ENCODE measurements at places on chromosomes 13 and 19.
A peak's percentile ranks its signal among the peaks of the same experiment; 100 is the strongest.

GRCh38 chr13:99844421-99844820 lies 127.1 kb downstream of the ZIC5 start:
- no peak for DNase-seq

GRCh38 chr13:93039131-93039530 lies 187.5 kb upstream of the GPC6 start:
- DNase-seq, result no peak

DNA sequence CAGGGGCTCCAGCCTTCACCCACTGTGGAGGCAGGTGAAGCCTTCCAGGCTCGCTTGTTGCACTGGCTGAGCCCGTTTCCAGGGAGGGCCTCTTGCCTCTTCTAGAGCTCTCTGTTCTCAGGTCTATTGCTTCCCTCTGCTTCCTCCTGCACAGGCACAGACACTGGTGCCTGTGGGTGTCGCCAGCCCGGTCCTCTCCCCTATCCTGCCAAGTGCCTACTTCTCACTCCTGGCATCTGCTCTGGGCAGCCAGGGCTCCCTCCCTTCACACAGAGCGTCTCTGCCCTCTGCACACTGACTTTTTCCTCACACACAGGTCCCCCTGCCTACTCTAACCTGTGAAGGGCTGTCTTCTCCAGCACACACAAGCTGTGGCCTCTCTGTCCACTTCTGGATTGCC lies 60.3 kb downstream of the SLC7A9 start:
- no peak for DNase-seq

- DNase-seq, result no peak
Observed at GRCh38 chr13:51644654-51645053, 60.4 kb downstream of the WDFY2 start.

- no peak for DNase-seq
Observed at GRCh38 chr13:32802159-32802558, 214.1 kb upstream of the KL start.

- DNase-seq, result no peak
Observed at GRCh38 chr19:2176337-2176994, 12.7 kb downstream of the DOT1L start.

DNA sequence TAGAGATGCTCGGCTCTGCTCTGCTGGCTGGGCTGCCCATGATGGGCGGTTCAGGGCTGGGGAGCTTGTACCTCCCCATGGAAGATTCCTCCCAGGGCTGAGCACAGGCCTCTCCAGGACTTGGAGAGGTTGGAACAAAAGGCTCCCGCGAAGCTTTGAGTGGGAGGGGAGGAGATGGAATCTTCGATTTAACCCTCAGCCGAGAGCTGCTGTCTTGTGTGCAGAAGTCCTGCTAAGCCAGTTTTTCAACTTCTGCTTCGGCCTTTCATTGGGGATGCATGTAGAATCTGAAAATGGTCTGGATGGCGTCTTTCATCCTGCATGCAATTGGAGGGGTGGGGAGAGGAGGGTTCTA lies 163.3 kb downstream of the KDM4B start:
- no peak for DNase-seq

DNA sequence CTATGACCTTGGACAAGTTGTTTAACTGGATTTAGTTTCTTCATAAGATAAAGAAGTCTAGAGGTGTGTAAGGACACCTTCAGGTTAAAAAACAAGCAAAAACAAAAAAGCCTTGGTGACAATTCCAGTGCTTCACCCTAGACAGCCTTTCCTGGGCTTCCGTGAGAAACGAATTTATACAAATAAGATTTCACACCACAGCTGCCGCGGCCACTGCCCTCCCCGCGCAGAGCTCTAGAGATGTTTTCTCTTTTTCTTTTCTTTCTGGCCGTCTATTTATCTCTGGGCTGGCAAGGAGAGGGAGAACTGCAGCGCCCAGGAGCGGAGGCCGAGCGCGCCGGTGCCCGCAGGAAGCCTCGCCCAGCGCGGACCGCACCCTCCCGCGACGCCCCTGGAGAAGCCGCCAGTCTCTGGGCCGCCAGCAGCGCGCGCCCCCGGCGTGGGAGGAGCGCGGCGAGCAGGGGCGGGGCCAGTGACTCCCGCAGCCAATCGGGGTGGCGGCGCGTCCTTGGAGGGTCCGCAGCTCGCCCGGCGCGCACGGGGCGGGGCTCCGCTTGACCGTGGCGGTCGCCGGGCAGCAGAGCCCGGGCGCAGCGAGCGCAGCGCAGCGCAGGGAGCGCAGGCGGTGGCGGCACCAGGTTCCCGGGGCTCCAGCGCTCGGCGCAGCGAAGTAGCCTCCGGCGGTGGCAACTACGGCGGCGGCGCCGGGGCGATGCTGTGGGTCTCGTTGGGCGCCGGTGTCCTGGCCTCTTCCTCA lies 107.0 kb downstream of the RXFP2 start:
- peak; percentile 85 for DNase-seq

DNA sequence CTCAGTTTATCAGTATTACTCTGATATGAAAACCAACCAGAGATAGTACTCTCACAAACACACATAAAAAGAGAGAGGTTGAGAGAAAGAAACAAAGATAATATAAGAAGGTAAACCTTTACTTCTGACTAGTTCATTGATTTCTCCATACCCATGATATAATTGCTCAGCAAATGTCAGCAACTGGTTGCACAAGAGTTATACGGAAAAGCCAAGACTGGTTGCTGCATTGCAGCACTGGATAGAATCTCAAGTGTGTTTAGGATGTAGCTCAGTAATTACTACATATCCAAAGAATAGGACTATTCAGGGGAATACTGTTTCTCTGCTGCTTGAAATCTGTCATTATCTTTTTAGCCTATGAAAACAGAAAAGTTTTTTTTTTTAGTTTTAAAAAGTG lies 1332.8 kb downstream of the OLFM4 start:
- DNase-seq, result no peak

DNA sequence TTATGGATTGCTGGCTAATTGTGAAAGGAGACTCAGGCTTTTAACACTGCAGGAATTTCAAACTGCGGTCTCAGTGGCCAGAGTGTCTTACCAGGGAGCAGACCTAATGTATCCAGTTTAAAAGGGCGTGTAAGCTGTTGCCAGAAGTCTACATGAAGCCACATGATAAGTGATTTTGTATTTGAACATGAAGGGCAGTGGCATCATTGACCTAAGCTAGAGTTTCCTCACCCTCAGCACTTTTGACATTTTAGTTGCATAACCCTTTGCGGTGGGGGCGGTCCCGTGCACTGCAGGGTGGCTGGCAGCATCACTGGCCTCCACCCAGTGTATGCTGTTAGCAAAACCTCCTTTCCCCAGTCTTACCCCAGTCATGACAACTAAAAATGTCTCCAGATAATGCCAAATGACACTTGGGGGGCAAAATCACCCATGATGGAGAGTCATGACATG lies 23.7 kb upstream of the GPR18 start:
- no peak for DNase-seq

DNA sequence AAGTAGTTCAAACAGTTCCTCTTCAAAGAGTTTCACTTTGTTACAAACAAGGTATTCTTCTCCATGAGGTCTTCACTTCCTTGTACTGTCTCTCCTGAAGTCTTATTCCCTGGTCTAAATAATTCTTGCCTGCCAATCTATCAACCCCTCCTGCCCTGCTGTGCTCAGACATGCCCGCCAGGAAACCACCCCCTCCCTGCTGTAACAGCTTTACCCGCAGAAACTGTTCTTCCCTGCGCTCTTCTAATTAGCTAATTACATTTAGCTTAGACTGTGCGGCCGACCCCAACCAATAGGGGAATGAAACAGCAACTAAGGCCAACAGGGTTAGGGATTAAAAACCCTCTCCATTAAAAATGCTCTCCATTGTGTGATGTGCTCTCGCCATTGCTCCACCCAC lies 46.7 kb downstream of the ZNF846 start:
- DNase-seq, result no peak

DNA sequence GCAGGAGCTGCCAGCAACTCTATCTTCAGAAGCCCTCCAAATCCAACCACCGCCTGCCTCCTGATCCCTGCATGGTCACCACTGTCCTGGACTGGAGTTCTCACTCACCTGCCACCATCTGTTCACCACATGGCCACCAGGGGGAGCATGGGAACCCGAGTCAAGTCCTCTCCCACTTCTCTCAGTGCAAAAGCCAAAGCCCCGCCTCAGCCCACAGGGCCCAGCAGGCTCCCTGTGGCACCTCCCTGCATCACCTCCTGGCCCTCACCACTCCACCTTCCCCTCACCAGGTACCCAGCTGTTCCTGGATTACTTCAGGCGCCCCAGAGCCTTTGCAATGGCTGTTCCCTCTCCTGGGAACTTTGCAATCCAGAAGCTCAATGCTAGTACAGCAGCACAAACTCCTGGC lies 5.3 kb downstream of the DHPS start:
- DNase-seq, result peak; percentile 60

DNA sequence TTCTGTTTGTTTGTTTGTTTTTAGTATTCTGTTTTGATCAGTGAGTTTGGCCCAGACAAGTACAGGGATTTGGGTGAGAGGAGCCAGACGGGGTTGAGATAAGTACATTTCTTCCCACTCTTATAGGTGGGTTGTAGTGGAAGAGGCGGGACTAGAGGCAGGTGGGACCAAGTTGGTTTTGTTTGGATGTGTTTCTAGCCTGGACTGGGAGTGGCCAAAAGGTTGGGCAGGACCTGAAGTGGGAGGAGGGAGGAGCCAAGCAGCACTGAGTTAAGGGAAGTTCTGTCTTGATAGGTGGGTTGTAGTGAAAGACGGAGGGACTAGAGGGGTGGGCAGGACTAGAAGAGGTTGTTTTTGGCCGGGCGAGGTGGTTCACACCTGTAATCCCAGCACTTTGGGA lies 9.0 kb downstream of the DNASE2 start:
- DNase-seq, result no peak

GRCh38 chr19:1837625-1838105 lies 10.6 kb downstream of the REXO1 start:
- DNase-seq, result peak; percentile 11

DNA sequence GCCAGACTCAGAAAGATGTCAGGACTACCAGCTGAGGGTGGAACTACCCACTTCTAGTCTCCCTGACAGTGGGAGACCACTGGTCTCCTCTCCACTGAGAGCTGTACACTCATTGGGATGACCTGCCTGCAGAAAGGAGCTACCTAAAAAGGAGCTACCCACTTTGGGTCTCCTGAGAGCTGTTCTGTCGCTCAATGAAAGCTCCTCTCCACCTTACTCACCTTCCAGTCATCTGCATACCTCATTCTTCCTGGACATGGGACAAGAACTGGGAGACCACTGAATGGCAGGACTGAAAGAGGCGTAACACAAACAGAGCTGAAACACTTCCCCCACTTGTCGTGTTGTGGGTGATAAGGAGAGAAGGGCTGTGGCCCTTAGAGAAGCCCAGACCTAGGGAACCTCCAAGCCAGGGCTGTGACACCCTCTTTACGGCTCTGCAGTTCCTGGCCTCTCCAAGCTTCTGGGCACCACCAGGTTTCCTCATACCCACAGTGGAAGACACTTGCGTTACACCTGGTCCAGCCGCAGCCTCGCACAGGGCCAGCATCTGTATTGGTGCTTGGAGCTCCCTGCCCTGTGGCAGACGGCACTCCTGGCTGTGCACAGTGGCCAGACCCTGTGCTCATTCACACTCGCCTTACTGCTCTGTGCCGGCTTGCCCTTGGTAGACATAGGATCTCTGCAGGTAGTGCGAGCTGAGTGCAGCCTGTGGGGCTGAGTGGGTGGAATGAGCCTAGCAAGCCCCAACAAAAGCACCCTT lies 54.9 kb upstream of the SLITRK6 start:
- DNase-seq, result no peak

GRCh38 chr13:80577285-80577684 lies 236.4 kb upstream of the SPRY2 start:
- no peak for DNase-seq

GRCh38 chr19:8585894-8586750 lies 8.9 kb upstream of the MYO1F start:
- DNase-seq, result no peak

GRCh38 chr19:10430505-10431253 lies 10.3 kb downstream of the PDE4A start:
- DNase-seq, result no peak

- DNase-seq, result no peak
Observed at GRCh38 chr19:46978171-46978869, 41.3 kb upstream of the NPAS1 start.

DNA sequence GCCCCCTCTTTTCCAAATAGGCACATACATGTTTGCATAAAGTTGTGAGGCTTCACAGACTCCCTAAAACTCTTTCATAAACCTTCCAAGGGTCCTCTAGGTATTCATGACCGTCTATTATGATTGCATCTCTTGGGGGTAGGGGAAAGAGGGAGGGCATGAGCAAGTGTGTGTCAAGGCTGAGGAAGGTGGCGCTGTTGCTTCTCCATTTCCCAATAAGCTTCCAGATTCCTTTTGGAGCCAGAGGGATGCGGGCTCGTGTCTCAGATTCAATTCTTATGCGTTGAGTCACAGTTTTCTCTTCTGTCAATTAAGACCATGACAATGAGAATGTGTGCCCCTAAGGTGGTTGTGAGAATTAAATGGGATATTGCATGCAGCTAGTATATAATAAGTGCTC lies 51.0 kb upstream of the CYP2A7 start:
- DNase-seq, result no peak

- no peak for DNase-seq
Observed at GRCh38 chr13:27482983-27483382, 32.6 kb upstream of the MTIF3 start.

- DNase-seq, result no peak
Observed at GRCh38 chr13:98351636-98352035, 174.6 kb upstream of the RNF113B start.

GRCh38 chr13:60051754-60052285 lies 111.9 kb downstream of the DIAPH3 start:
- DNase-seq, result no peak

- DNase-seq, result no peak
Observed at GRCh38 chr13:46295491-46296114, 83.9 kb downstream of the LRRC63 start.

DNA sequence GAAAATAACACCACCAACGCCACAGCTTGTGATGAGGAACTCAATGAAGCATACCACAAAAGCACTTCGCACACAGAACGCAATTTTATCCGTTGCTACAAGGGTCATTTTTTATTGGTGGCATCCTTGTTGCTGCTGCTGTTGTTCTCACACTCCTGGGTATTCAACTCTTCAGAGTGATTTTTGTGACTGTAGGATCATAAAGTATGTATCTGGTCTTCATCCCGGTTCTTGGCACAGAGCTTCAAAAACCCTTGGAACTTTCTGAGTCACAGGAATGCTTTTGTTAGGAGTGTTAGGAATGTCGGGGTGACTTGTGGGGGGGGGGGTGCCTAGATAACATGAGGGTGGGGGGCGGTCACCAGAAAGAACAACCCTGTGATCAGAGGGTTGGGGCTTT lies 108.4 kb downstream of the ZNF557 start:
- DNase-seq, result no peak

- DNase-seq, result no peak
Observed at GRCh38 chr13:98233127-98233526, 56.1 kb upstream of the RNF113B start.

- peak; percentile 23 for DNase-seq
Observed at GRCh38 chr19:40403262-40403984, 9.8 kb downstream of the PRX start.

- DNase-seq, result peak; percentile 1
Observed at GRCh38 chr13:40318366-40318765, 348.1 kb downstream of the FOXO1 start.

Data from anterior cingulate cortex (tissue), 58 donors.